ENCODE measurements at places on chromosomes 11 and 22.

DNA sequence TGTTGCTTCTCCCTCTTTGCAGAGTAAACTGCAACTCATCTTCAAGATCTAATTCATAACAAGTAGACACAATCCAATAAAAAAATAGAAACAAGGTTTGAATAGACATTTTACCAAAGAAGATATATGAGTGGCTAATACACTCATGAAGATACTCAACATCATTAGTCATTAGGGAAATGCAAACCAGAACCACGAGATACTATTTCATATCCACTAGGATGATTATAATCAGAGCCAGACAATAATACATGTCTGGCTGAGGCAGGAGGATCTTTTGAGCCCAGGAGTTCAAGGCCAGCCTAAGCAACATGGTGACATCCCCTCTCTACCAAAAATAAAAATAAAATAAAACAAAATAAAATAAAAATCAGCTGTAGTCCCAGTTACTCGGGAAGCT, 85.0 kb downstream of the ATG16L2 start:
- DNase-seq, result no peak

DNA sequence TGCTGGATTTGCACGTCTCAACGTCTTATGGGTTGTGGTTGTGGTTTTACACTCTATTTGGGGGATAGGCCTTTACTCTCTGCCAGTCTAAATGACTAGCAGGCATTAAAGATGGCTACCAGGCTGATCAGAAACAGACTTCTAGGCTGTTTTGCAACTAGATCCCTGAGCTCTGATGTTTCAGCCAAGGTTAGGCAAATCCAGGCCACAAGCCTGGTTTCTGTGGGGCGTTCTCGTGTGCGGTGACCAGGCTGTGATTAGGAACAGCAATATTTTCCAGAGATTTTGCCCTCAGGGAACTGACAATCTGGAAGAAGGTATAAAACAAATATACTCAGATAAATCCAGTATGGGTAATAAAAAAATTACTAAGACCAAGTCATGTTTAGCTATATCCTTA, 502.4 kb downstream of the INSC start:
- no peak for DNase-seq

- DNase-seq, result no peak
These were observed 48.6 kb downstream of the MTNR1B start for GRCh38 chr11:93017821-93018690.

DNA sequence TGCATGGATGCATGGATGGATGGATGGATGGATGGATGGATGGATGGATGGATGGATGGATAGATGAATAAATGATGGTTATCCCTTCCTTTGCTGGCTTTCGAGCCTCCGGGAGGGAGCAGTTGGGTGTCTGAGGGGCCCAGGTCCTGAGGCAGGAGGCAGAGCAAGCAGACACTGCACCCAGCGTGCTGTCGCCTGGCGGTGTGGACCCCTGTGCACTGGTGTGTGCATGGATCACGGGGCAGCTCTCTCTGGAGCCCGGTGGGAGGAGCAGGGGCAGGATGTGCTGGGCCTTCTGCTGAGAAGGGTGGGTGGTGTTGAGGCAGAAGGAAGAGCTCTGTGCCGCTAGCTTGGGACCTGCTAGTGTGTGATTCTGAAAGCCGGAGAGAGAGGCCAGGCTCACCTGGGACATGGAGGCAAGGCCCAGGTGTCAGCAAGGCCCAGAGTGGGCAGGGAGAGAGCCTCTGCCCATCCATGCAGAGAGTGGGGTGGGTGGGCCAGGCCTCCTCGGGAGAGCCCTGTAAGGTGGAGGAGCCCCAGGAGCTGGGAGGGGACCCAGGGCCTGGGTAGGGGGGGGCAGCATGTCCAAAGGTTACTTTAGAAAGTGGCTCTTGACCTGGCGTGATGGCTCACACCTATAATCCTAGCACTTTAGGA, 254.4 kb downstream of the BRD1 start:
- no peak for DNase-seq

DNA sequence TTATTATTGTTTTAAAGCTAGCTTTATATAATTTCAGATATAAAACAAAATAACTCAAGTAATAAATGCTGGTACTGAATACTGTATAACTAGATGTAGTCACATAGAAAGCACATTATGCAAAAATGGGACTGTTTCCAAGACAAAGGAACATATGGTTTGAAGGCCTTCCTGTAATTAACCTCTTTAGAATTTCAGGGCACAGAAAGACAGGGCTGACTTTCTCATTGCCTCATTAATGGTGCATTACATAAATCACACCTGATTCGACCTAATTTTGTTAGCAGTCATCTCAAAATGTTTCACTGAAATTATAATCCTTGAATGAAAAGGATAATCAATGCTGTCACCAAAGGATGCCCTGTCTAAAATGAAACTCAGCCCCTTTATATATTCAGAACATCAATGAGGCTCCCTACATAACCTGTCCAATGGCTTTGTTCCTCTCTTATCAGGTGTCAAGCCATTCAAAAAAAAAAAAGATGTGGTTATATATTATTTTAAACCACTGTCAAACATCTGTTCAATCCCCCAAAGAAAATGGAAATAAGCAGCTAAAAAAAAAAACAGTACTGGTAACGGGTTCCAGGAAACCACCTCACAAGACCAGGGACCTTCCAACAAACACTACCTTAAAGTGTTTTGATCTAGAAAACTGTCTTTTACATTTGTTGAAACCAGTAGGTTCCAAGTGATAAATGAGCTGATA, 77.4 kb downstream of the FAM168A start:
- DNase-seq, result no peak

DNA sequence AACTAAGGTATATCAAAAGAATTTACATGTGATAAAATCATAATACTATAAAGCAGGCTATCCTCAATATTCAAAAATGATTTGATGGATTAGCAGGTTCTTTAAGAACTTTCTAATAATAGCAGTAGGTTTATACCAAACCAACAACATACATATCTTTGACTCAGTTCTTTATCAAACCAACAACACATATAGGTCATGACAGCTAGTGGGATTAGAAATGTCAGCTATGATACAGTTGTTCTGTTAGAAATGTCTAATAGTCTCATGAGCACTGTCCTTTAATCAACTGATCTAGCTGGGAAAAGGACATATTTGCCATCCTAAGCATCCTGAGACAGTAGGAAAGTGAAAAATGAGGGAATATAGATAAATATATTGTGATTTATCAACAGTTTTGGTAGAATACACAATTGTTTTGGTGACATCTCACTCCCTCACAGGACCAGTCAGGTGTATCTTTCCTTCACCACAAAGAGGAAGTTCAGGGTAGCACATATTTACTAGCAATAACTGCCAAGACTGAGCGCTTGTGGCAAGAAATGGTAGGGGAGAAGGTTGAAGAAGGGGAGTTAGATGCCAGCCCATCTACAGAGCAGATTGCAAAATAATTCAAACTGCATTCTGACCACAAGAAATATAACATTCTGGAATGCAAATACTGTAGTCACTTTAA, 90.8 kb upstream of the APOA1 start:
- no peak for DNase-seq

GRCh38 chr11:110077831-110078325, 15.3 kb upstream of the ZC3H12C start:
- DNase-seq, result no peak

DNA sequence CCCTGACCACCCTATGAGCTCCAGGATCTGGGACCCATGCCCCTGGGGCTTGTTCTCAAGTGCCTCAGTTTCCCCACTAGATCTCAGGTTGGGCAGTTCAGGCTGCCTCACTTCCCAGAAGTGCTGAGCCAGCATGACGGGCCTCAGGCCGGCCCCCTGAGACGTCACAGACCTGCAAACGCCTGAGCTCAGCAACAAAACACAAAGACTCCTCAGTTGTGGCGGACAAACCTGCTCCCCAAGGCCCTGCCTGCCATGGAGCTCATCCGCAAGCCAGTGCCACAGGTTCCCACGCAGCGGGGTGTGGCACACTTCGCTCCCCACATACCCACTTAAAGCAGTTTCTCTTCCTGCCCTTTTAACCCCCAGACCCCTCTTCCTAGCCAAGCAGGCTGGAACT, 45.2 kb downstream of the NECTIN1 start:
- DNase-seq, result no peak

GRCh38 chr11:12840871-12841660, 166.8 kb downstream of the TEAD1 start:
- no peak for DNase-seq

DNA sequence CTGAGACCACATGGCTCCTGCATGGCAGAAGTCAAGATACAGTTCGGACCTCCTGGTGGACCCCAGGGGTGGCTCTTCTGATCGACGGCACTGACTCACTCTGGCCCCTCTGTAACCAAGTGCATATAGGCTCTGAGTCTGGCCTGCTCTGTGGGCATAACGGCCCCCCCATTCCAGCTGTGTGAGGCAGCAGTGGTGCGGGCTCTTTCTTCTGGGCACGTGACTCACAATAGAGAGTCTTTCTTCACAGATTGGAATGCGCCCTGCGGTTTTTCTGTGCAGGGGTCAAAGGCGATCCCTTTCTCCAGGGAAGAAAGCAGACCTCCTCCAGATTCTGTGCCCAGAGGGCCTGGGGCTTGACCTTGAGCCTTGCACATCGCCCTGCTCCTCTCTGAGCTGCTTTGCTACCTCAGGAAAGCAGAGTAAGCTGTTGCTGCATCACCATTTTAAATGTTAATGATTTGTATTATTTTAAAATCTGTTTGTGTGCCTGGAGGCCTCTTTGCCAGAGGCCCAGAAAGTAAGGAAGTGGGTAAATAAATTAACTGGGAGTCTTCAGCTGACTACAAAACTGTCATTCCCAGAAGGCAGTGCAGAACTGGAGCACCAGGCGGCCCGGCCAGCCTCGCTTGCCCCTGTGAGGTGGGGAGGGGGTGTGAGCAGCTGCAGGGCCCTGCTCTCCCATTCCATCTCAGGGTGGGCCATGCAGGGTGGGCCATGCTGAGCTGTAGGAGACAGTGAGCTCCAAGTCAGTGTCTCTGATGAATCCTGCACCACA, 199.0 kb downstream of the GRIK4 start:
- no peak for DNase-seq

GRCh38 chr11:127493330-127494022, 492.9 kb upstream of the KIRREL3 start:
- no peak for DNase-seq

GRCh38 chr11:3903207-3903896, 47.9 kb downstream of the STIM1 start:
- no peak for DNase-seq

GRCh38 chr11:44601471-44602370, 36.3 kb downstream of the CD82 start:
- no peak for DNase-seq

- DNase-seq, result no peak
These were observed 9.1 kb downstream of the SLC36A4 start for GRCh38 chr11:93188726-93189125.

DNA sequence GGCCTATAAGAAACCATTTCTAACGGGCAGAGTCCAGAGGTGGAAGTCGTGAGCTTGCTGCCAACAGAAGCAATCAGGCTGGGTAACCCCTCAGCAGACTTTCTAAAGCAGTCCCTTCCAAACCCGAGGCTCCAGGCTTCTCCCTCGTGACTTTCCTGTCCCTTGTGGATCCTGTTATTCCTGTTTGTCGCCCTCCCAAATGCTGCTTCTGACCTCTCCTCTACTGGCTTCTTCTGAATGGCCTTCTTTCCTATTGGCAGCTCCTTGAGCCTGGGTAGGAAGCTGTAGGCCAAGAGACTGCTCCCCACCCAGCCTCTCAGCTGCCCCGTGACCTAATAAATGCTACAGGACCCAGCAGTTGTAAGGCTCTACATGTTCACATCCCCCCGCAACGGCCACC, 35.0 kb downstream of the MAFF start:
- no peak for DNase-seq

GRCh38 chr11:33631749-33632091, 68.9 kb downstream of the C11orf91 start:
- DNase-seq, result no peak

Data from stimulated activated CD8-positive, alpha-beta memory T cell treated with anti-CD3 and anti-CD28 coated beads, Interleukin-15, amount 100 ng/mL, for 1 hour (primary cell).